ENCODE measurements at places on chromosomes 5 and 9.

DNA sequence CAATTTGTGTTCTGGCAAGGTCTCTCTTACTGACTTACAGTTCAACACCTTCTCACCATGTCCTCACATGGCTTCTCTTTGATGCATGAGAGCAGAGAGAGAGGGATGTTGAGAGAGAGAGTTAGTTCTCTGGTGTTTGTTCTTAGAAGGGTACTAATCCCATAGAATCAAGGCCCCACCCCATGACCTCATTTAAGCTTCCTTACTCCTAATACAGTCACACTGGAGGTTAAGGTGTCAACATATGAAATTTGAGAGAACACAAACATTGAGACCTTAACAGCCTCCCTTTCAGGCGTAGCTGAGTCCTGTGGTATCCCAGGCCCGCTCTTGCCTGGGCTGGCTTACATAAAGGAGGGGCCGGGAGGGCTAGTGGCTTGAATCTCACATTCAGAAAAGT, 10.6 kb upstream of the SEMA6A start:
- DNase-seq = no peak

GRCh38 chr9:18920141-18921084, 112.6 kb downstream of the SAXO1 start:
- DNase-seq = peak; percentile 18

DNA sequence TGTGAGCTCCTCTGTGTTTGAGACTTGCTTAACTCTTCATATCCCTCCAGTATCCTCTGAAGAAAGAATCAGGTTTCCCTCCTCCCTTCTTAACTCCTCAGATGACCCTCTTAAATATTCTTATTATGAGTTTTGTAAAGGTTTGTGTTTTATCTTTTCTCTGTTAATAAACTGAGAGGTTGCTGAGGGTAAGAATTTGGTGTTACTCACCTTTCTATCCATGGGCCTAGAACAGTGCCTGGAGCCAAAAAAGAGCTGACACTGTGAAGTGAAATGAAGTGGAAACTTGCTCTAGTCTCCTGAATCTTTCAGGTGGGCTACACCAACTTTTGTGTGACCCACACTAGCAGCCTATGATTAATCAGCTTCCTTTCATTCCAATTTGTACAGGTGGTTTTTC, 208.4 kb downstream of the CSNK1G3 start:
- no peak for DNase-seq

- no peak for DNase-seq
Measured at GRCh38 chr5:80704221-80704620, 49.4 kb upstream of the DHFR start.

DNA sequence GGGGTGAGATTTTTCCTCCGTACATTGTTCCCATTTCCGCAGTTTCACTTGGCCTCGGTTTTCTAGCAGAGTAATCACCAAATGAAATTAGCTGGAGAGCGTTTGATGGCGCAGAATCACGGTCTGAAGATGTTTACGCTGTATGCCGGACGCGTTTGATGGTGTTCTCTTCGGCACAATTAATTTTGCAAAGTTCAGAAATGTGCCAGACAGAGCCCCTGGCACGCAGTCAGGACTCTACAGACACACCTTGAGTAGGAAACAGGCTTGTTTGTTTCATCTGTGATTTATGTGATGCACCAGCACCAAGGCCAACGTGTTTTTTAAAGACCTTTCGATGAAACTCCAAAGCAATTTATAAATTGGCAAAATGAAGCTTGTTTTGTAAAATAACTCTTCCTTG, 863 bp upstream of the LIFR start:
- DNase-seq = no peak

DNA sequence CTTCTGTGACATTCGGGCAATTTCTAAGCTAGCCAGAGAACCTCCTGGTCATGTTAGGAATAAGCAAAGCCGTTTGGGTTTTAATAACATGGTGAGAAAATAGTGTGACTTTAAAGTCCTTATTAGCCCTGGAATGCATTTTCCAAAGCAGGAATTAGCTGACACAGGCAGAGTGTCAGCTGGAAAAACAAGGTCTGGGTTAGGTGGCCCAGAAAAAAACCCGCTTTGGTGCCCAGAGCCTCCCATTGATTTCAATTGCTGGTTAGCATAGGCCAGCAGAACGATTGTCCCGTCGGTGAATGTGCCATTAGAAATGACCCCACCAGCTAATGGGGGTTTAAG, 62.1 kb upstream of the CPEB4 start:
- DNase-seq = no peak

DNA sequence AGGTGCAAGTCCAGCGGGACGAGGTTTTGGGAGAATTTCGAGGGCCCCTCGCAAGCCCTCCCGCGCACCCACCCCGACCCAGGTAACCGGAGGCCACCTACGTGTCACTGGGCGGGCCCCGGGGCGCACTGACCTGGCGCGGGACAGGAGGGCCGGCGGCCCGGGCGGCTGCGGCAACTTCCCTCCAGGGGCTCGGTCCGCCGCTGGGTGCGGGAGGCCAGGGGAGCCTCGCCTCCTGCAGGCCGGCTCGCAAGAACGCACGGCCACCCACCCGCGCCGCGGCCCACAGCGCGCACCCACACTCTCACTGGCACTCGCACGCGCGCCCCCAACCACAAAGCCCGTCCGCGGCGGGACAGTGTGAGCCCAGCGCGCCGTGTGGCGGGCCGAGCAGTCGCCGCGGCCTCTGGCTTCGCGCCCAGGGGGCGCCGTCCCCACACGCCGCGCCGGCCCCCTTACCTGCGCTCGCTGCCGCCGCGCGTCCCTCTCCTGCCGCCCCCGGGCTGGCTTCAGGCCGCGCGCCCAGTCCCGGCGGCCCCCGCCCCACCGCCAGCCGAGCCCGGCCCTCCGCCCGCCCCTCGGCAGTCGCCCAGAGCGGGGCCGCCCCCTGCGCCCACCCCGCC, 451 bp downstream of the LPAR1 start:
- DNase-seq = peak; percentile 30

- peak; percentile 76 for DNase-seq
Measured at GRCh38 chr5:95773335-95774059, 42.4 kb downstream of the RHOBTB3 start.

DNA sequence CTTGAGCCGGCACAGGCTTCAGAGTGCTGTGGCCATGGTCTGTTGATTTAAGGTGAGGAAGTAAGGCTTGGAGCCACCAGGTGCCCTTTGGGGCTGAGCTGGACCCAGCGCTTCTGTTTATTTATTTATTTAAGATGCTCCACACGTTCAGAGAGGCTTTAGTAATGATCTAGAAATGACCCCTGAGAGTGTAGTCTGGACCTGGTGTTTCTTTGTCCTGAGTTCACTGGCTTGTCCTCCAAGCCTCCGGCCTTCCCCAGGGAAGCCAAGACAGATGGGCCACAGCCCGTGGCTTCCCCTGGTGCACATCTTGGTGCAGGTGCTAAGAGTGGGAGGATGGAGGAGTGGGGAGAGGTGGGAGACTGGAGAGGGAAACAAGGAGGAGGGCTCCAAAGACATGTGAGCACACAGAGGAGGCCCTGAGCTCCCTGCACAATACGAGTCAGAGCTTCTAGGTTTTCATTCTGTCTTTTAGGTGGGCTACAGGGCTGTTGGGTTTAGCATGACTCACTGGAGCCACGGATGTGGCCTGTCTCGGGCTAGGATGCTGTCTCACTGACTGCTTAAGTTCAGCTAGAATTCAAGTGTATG, 56.9 kb downstream of the AHRR start:
- peak; percentile 45 for DNase-seq

DNA sequence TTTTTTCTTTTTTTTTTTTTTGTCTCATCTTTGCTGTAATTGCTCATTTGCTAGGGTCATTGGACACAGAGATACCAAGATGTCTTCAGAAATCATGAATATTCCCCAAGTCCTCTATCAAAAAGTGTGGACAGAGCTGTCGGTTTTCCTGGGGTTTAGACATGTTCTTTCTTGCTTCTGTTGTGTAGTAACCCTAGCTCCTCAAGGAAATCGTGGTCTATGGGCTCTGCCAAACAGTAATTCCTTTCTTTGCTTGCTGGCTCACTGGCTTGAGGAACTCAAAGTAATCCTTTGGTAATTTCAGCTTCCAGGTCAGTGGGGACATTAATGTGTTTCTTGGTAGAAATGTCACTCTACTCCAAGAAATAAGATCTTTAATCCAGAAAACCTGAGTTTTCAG, 101.7 kb downstream of the TMC1 start:
- DNase-seq = peak; percentile 15

DNA sequence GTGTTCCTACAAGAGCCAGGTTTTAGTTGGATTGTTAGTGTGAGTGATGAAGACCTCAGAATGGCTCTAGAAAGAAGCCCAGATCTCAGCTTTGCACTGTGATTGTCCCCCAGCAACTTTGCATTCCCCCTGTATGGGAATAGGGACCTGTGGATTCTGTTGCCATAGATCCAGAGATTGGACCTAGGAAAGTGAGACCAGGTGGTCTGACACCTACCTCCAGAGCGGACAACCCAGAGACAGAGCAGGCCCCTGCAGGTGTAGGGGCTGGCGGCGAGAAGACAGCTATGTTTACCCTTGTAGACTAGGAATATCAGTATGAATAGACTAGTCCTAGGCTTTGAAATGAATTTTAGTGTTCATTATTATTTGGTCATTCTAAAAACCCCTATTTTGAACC, 53.6 kb downstream of the IRF1 start:
- no peak for DNase-seq

DNA sequence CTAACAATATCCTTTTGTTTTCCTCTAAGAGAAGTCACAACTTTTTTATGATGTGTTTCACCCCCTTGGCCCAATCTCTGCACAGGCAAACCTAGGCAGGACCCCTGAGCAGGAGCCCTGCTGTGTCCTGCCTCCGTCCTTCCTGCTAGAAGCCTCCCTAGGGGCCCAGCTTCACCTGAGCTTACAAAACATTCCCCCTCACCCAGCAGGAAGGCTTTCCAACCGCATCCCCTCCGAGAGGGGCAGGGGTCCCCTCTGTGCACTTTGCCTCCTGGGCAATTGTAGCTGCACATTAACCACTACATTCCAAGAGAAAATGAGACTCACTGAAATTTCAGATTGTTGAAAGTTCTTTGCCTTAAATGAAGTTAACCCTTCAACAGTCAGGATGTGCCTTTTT, 176.2 kb downstream of the IRX2 start:
- no peak for DNase-seq

GRCh38 chr5:135392256-135392655, 6.8 kb downstream of the MACROH2A1 start:
- peak; percentile 84 for DNase-seq

GRCh38 chr5:1029282-1029944, 20.8 kb downstream of the NKD2 start:
- no peak for DNase-seq
